T-cell (primary cell): ENCODE measurements at places on chromosomes 6 and 20. TPM values are rescaled to one million over a fixed set of nuclear protein-coding genes. Genes with fewer than 3 reads are reported as not detected.

- no peaks in the 10 kb centered on the region for H3K36me3 ChIP-seq
- H3K4me3 ChIP-seq, result no peak overlapping the region
- H3K4me1 ChIP-seq, result no peaks in the 10 kb centered on the region
- H3K27me3 ChIP-seq, result peaks cover 19% of the 10 kb centered on the region
- H3K27ac ChIP-seq, result no peak overlapping the region
- no peak for DNase-seq
Observed at GRCh38 chr6:170179616-170180324, 111.1 kb downstream of the DLL1 start.

POU5F1 gene
- total RNA-seq, result 3.7 TPM

- peak; percentile 57 for DNase-seq
- no peak overlapping the region for H3K4me3 ChIP-seq
- no peaks in the 10 kb centered on the region for H3K36me3 ChIP-seq
- H3K27ac ChIP-seq, result no peak overlapping the region
- peaks cover 4% of the 10 kb centered on the region for H3K27me3 ChIP-seq
Observed at GRCh38 chr6:1596088-1596852, 13.4 kb upstream of the FOXC1 start.

GRCh38 chr20:51428401-51429143, 113.9 kb downstream of the NFATC2 start:
- peaks cover 70% of the 10 kb centered on the region for H3K4me1 ChIP-seq
- H3K36me3 ChIP-seq, result peaks cover 74% of the 10 kb centered on the region
- H3K4me3 ChIP-seq, result no peak overlapping the region

GRCh38 chr6:3738381-3739131, 13.0 kb downstream of the PXDC1 start:
- H3K36me3 ChIP-seq, result no peaks in the 10 kb centered on the region
- no peak overlapping the region for H3K27ac ChIP-seq
- H3K4me1 ChIP-seq, result no peaks in the 10 kb centered on the region
- DNase-seq, result no peak
- H3K27me3 ChIP-seq, result no peaks in the 10 kb centered on the region
